ENCODE measurements at places on chromosomes 5 and 9.

- DNase-seq, result no peak
Measured at GRCh38 chr5:514101-514485, 10.2 kb downstream of the SLC9A3 start.

DNA sequence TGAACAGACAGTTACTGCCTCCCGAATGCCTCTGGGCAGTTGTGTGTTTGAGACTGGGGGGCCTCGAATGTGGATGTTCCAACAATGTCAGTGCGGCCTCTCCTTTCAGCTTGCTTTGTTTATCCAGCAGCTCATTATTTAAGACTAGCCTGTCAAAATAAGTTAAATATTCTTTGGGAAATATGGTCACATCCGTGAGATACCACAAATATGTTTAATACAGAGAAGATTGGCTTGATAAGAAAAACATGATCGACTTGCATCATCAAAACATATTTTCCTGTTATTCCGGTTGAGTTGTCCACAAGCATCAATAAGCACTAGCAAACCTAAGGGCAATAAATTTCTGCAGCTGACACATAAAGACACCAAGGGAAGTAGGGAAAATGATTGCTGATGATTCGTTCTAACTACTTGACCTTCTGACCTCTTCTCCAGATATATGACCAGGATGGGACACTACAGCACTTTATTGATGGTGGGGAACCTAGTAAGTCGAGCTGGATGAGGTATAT lies 66.5 kb downstream of the PRDM6 start:
- DNase-seq, result no peak

- DNase-seq, result no peak
Measured at GRCh38 chr9:73738741-73739530, 587.3 kb downstream of the ANXA1 start.

- DNase-seq, result no peak
Measured at GRCh38 chr9:121564504-121565260, 65.0 kb upstream of the GGTA1 start.

DNA sequence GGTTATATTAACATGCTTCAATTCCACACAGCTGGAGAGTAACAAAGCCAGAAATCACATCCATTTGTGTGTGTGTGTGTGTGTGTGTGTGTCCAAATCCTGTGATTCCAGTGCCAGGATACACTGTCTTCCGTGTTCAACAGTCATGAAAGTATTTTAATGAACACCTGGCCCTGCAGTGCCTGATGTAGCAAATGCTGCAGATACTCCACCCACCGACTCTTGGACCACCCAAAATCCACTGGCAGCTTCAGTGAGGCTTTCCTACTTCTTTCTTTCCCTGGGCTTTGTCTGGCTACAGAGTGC lies 13.1 kb upstream of the INSYN2B start:
- DNase-seq, result no peak

GRCh38 chr5:160089531-160089930 lies 29.7 kb downstream of the PWWP2A start:
- DNase-seq, result no peak

DNA sequence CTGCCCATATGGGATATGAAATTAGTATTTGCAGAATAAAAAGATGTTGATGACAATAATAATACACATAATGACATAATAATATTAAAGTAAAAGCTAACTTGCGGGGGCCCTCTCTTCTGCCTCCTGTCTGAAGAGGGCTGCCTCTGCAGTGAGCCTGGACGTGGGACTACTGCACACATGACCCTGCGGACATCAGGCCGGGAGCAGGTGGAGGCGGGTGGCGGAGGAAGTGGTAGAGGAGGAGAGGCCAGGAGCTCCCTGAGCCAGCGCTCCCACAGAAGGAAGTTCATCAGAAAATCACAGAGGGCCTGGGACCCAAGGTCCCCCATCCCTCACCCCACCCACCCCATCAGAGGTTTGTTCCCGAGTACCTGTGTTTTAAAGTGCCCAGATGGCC lies 60.5 kb downstream of the ROPN1L start:
- DNase-seq, result no peak

- DNase-seq, result no peak
Measured at GRCh38 chr5:118918232-118918631, 70.1 kb downstream of the DTWD2 start.

- DNase-seq, result no peak
Measured at GRCh38 chr5:9761706-9762105, 131.6 kb upstream of the TAS2R1 start.

DNA sequence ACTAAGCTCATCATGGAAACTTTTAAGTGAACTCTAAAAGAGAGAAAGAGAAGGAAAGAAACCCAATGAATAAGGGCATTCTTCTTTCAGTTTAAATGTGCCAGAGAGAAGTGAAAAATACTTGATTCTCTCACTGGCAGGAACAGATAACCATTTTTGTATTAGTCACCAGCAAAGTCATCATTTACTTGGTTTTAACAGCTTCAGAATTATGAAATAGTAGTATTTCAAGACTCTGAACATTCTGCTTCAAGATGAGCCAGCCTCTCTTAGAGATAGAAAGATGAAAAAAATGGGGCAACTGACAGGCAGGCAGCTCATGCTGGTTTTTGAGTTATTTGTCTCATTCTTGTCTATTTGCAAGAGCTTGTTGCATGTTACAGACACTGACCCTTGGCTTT lies 103.5 kb downstream of the GCNT1 start:
- no peak for DNase-seq

DNA sequence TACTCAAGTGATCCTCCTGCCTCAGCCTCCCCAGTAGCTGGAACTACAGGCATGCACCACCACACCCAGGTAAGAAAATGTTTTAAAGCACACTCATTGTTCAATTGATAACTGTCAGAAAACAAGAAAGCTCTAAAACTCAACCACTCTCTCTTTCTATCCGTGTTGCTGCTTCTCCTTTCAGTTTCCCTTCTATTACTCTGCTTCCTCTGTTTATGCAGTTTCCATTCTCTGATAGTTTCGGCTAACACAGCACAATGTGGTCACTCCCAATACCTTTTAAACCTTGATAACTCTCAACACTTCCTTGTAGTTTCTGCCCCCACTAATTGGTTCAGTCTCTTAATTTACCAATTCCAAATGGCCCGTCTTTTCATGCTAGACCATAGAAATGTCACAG lies 59.2 kb upstream of the NR4A3 start:
- DNase-seq, result no peak

DNA sequence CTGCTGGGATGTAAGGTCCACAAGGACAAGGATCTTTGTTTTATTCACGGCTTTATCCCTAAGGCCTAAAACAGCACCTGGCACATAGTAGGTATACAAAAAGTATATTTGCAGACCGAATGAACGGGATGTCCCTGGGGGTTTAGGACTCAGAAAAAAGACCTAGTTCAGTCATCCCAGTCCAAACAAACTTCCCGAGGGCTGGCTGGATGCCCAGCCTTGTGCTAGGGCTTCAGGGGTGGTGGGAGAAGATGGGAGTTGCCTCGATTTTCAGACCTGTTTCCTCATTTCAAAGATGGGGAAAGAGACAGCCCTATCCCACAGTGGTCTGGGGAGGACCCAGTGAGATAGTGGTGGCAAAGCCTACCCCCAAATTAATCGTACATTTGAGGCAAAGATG lies 3.0 kb upstream of the PROB1 start:
- DNase-seq, result no peak

DNA sequence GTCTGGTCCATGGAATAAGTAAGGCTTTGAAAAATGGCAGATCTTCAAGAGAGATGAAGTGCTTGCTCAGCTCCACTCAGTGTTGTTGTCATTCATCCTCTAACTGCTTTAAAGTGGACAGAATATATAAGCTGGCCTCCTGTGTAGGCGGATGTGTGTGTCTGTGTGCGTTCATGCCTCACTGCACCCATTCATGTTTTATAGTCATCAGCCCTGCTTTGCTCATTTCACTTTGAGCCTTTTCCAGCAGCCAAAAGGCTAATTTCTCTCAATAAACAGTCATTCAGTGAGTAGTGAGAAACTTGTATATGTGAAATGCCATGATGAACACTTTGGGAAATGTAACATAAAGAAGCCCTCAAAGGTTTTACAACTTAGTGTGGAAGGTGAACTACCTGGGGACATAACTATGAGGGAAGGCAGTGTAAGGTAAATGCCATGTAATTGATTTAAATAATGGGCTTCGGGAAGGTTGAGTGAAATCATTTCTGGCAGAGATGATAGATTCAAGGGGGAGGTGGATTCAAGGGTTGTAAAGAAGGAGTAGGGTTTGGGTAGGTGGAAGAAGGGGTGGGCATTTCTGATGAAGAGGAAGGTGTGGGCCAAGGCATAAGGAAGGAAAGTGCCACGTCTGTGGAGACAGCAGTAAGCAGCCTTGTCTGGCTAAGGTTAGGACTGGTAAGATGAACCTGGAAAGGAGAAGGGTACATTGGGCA lies 15.7 kb downstream of the TTC23L start:
- peak; percentile 85 for DNase-seq

GRCh38 chr5:173771121-173771724 lies 116.9 kb upstream of the CPEB4 start:
- DNase-seq, result no peak

- DNase-seq, result no peak
Measured at GRCh38 chr5:77129391-77129990, 42.4 kb upstream of the ZBED3 start.

DNA sequence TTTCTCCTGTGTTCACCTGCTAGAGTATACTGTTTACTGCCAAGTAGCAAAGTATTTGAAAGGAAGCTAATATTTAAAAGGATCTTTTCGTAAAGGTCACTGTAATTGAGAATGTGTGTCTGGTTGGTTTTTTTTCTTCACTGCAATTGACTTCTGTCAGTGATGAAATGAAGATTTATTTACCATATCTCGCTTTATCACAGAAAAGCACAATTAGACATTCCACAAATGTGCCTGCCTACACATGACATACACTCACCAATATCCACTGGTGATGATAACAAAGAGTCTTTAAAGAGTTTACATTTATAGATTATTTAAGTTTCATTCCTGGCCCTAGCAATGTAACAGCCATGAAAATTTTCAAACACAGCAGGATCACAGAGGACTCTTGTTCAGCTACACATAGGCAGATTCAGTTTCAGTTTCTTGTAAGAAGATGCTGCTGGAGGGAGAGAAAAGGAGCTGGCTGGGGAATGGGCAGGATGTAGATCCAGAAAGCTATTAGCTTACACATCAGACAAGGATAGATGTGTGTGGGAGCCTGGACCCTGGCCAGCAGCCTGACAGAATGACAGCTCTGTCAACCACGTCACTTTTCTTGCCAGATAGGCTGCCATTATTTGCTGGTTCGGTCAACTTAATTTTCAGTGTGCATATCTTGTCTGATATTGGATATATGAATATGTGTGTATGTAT lies 104.0 kb downstream of the GDNF start:
- DNase-seq, result no peak

GRCh38 chr5:69484891-69485290 lies 7.7 kb upstream of the OCLN start:
- no peak for DNase-seq

DNA sequence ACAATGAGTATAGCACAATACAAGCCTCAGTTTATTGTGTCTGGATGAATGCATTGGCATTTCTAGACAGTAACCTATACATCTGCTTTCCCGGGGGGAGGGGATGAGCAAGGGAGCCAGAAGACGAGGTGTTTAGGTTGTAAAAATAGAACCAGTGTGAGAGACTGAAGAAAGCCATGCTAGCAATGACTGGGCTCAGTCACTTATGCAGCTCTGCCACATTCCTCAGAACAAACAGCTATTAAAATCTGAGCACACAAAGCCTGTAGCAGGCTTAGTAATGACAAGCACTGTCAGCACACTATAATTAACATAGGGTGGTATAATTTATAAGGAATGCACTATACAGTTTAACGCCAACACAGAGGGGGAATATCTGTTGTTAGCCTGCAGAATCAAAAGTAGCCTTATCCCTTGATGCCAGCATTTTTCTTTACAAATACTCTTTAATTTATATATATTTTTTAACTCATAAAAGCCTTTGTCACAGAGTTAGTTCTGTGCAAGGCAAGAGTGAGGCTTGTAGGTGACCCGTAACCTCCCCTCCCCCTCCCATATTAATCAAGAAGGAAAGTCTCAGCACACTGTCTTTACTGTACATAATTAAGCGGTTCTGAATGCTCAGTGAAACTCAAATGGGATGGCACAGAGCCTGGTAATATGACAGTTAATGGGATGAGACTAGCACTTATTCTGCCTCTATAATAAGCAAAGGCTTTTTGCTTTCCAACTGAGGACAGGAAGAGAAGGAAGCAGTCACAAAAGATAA lies 295.4 kb downstream of the CSNK1G3 start:
- no peak for DNase-seq

DNA sequence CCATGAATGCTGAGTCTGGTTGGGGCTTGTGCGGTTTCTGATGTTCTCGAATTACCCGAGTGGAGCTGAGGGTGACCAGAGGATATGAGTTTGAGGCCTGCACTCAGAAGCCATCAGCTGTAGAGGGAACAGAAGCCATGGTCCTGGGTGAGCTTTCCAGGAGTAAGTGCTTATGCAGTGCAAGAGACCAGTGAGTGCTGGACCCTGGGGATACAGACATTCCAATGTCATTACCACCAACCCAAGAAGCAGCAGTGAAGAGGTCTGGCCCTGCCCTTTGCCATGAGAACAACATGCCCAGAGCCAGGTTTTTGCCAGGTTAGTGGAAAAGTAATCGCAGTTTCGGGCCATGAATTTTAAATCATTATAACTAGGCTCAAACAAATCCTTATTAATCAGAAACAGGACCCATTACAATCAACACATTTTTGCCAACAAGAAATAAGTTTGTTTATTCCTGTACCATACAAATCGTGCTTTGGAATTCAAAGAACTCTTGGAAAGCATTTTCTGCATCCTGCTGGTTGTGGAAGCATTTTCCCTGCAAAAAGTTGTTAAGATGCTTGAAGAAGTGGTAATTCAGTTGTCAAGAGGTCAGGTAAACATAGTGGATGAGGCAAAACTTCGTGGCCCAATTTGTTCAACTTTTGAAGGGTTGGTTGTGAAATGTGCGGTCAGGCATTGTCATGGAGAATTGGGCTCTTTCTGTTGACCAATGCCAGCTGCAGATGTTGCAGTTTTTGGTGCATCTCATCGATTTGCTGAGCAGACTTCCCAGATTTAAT lies 154.6 kb downstream of the SYK start:
- no peak for DNase-seq

DNA sequence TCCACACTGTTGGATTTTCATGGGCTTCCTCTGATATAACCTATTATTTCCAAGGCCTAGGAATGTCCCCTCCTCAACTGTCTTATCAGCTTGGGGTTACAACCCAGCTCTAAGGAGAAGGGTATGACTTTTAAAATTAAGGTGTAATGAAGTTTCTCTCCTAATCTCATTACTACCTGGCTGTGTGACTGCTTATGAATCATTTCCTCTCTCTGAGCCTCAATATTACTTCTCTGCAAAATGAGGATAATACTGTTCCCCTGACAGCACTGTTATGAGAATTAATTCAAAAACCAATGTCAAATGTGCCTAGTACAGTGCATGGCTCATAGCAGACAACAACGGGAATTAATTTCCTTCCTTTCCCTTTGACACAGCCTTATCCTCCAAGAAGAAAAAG lies 118.9 kb downstream of the NR6A1 start:
- no peak for DNase-seq

DNA sequence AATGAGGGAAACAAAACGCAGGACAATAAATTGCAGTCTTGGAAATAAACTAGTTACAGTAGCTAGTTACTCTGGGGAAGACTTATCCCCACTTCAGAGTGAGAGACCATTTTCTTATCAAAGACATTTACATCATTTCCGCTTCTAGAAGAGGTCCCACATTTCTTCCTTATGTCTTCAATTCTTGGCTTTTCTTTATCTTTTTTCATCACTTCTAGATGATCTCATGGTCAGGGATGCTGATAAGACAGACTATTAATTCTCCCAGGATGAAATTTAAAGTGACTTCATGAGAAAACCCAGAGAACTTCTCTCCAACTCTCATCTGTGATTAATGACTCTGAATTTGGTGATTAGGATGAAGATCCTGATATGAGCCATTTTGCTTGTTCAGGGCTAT lies 229.1 kb downstream of the MTRR start:
- no peak for DNase-seq
